Stromal cell of bone marrow (primary cell): ENCODE measurements at places on chromosomes 11 and 22.

DNA sequence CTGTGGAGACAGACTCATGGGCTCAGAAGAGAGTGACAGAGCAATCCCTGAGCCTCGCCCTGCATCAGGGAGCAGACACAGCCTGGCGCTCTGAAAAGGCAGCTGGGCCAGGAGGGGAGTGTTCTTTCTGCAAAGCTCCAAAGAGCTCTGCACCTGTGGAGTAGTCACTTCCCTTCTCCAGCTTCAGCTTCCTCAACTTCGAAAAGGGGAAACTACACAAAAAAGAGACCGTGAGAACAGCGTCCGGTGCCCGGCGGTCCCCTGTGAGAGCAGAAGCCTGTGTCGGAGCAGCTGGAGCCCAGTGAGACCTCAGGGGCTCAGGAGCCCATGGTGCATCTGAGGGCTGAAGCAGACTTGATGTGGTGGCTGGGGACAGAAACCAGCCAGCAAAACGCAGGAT, 35.1 kb downstream of the TP53I11 start:
- no peak for DNase-seq

GRCh38 chr11:116950210-116950609, 112.8 kb upstream of the APOA1 start:
- no peak for DNase-seq

GRCh38 chr11:67436459-67437081, 912 bp downstream of the PTPRCAP start:
- no peak for DNase-seq

GRCh38 chr11:15108592-15109130, 6.1 kb upstream of the INSC start:
- DNase-seq: no peak

GRCh38 chr11:62015615-62016014, 48.2 kb upstream of the FTH1 start:
- no peak for DNase-seq

- DNase-seq: no peak
Measured at GRCh38 chr11:83249445-83249844, 36.7 kb downstream of the CCDC90B start.

DNA sequence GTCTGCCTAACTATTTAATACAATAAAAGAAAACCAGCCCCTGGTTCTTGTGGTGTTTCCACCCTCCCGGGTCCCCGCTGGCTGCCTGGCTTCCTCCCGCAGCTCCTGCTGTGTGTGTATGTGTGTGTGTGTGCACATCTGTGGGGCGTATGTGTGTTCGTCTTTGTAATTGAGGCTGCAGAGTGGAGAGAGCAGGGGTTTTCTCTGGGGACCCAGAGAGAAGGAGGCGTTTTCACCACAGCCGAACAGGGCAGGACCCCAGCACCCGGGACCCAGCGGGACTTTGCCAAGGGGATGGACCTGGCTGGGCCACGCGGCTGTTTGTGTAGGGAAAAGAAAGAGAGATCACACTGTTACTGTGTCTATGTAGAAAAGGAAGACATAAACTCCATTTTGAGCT, 42.7 kb downstream of the IGLL1 start:
- DNase-seq: no peak

DNA sequence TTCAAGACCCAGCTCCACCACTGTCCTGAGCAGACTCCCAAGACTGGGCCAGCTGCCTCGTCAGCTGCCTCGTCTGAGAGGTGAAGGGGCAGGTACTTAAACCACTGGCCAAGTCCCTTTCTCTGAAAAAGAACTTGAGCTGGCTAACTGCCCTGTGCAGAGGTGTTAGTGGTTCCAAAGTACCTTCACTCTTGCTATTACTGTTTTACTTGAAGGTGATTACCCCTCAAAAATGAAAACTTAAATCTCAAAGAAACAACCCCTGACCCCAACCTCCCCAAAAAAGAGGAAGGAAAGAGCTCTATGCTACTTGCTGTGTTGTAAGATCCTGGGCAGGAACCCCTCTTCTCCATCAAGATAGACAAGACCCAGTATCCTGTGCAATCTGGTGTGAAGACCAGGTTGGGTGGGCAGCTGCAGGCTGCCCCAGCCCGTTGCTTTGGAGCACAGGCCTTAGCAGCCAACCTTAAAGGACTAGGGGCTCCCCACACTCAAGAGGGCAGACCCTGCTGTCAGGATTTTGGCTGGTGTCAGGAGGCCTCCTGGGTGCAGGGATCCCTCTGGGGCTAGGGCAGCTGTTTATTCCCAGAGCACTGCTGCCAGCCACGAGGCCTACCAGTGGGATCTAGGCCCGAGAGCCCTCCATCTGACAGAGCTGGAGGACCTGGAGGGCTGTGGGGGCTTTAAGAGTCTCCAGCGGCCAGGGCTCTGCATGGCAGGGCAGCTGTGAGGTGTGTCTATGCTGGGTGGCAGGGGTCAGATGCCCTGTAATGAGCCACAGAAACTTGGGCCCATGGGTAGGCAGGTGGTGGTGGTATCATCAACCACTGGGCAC, 13.0 kb downstream of the GUCD1 start:
- DNase-seq: no peak

GRCh38 chr11:119482521-119483011, 59.6 kb upstream of the THY1 start:
- DNase-seq: no peak

- DNase-seq: no peak
Measured at GRCh38 chr11:33940538-33940815, 48.6 kb upstream of the LMO2 start.

DNA sequence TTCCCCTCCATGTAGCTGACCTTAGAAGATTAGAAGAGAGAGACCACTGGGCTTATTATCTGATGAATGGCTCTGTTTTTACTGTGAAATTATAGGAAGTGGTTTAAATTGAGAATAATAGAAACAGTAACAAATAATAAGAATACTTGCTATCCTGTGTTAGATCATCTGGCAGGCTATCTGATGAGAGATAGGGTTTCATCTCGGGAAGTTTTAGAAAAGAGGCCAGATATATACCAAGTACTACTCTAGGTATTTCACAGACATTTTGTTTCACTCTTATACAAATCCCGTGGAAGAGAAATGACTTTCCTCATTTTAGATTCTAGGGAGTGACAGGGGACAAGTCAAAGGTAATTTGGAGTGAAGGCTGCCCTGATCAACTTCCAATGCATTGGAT, 198.4 kb downstream of the MAML2 start:
- DNase-seq: no peak

DNA sequence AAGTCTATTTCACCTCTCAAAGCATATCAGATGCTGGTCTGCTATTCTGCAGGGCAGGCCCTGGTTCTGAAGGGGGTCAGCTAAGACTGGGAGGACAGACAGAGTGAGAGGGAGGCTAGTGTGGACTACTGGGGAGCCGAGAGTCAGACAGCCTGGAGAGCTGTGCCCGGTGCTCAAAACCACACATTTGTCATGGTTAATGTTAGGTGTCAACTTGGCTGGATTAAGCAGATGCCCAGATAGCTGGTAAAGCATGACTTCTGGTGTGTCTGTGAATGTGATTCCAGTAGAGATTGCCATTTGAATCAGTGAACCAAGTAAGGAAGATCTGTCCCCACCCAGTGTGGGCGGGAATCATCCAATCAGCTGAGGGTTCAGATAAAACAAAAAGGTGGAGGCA, 102.6 kb downstream of the SNX19 start:
- no peak for DNase-seq

DNA sequence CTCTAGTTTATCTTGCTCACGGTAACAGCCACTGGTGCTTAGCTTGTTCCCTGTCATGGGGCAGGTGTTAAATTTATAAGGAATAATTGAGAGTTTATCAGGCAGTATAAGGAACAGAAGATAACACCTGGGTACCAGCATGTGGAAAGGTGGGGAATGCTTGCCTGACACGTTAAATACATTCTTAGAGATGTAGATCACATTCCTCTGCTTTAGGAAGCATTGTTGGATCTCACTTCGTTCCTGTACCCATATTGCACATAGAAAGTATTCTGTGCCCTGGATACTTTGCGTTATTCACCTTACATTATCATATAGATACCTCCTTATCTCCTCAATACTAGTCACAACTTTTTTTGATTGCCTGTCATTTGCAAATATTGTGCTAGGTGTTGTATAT, 114.7 kb downstream of the UVRAG start:
- DNase-seq: no peak

GRCh38 chr22:37012262-37012904, 6.9 kb downstream of the TST start:
- no peak for DNase-seq

DNA sequence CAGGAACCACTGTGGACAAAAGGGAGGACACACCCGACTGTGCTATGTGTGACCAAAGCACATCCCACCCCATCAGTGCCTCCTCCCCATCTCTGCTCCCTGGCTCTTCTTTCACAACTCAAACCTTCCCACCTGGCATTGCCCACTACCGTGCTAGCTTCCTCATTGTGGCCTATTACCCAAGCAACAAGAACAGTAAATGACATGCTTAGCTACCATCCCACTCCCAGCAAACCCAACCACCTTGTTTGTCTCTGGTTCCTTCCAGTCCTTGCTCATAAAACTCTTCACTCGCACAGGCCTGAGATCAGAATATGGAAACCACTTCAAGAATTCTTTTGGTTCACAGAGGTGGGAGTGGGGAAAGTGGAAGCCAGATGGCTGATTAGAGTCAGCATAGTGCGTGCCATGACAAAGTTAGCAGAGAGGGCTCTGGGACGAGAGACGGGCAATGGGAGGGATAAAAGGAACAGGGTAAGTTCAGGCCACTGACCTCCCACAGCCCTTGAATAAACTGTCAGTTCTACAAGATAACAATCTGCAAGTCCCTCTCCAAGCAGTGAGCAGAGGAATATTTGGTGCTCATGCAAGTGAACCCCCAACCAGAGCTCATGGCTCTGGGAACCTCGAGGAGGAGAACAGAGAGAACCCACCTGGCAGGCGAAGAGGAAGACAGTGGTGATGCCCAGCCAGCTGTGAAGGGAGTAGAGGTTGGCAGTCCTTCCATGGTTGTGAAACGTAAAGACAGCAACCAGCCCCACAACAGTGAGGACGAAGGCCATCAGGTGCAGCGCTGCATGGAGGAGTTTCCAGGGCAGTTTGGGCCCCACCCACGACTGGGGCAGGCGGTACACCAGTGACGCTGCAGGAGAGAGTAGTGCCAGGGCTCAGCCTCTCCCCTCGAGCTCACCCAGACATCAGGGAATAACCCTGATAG, 8.3 kb downstream of the CYB561A3 start:
- no peak for DNase-seq

- no peak for DNase-seq
Measured at GRCh38 chr11:32870676-32871075, 21.9 kb upstream of the QSER1 start.

GRCh38 chr22:46935506-46936377, 173.3 kb downstream of the TBC1D22A start:
- no peak for DNase-seq

DNA sequence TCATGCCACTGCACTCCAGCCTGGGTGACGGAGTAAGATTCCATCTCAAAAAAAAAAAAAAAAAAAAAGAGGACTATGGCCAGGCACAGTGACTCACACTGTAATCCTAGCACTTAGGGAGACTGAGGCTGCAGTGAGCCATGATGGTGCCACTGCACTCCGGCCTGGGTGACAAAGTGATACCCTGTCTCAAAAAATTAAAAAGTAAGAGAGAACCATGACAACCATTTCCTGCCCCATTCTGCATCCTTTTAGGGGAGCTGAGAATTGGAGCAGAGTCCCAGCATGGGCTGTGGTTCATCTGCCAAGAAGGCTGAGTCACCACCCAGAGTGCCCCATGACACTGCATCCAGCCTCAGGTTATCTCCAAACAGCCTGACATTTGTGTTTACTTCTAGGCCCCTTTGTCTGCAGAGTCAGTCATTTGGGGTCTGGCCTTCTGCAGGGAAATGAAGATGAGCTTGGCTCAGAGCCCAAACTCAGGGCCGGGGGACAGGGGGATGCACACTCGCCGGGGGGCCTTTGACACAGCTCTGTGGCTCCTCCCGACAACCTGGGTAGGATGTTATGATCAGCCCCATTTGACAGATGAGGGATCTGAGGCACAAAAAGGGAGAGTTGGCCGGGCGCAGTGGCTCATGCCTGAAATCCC, 4.7 kb downstream of the CSDC2 start:
- peak; percentile 64 for DNase-seq

DNA sequence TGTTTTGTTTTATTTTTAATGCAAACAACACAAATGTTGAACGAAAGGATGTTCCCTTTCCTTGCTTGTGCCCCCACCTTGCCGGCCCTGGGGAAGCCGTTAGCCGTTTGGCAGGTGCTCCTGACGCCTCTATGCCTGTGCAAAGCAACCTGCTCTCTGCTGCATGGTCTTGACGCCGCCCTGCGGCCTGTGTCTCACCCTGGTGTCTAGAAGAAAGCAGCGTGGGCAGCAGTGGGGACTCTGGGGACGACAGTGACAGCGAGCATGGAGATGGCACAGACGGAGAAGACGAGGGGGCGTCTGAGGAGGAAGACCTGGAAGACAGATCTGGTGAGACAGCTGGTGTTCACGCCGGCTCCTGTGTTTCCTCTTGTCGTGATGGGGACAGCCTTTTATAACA, 5.5 kb downstream of the PHRF1 start:
- no peak for DNase-seq

DNA sequence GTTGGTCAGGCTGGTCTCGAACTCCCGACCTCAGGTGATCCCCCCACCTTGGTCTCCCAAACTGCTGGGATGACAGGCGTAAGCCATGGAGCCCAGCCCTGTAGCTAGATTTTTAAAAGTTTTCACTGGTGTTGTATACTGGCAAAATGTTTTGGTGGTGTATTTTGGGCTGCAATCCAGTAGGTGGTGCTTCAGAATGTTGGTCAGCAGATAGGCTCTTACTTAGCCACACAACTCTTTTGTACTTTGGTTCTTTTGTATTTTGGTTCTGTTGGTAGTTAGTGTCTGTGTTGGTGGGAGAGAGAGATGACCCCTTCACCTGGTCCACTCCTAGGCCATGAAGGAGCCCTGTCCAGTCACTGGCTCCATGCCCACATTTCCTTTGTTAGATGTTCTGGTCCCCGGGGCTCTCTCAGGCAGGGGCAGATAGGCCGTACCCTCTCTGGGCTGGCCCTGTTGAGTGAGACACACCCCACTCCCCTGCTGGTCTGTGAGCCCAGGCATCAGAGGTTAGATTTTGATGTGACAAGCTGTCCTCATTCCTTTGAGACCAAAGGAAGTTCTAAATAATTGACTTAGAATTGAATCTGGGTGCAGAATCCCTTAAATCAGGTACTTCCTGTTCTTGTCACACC, 123.8 kb downstream of the DDX10 start:
- DNase-seq: peak; percentile 27

GRCh38 chr11:126840975-126841374, 159.6 kb downstream of the KIRREL3 start:
- no peak for DNase-seq

GRCh38 chr11:3086114-3086513, 28.9 kb upstream of the CARS1 start:
- no peak for DNase-seq

GRCh38 chr11:123483466-123483865, 53.4 kb downstream of the GRAMD1B start:
- no peak for DNase-seq

GRCh38 chr22:27251563-27251962, 550.0 kb downstream of the MN1 start:
- no peak for DNase-seq

DNA sequence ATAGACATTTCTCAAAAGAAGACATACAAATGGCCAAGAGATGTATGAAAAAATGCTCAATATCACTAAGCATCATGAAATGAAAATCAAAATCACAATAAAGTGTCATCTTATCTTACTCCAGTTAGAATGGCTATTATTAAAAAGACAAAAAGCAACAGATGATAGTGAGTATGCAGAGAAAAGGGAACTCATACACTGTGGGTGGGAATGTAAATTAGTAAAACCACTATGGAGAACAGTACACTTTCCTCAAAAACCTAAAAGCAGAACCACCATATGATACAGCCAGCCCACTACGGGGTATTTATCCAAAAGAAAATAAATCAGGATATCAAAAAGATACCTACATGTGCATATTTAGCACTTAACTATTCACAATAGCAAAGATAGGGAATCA, 700.0 kb upstream of the ANO5 start:
- no peak for DNase-seq
